Left renal cortex interstitium (tissue), 4 donors: ENCODE measurements at places on chromosomes 6 and 20. TPM values are rescaled to one million over a fixed set of nuclear protein-coding genes. Genes with fewer than 3 reads are reported as not detected.

Gene CDH22
- polyA plus RNA-seq = not detected

DNA sequence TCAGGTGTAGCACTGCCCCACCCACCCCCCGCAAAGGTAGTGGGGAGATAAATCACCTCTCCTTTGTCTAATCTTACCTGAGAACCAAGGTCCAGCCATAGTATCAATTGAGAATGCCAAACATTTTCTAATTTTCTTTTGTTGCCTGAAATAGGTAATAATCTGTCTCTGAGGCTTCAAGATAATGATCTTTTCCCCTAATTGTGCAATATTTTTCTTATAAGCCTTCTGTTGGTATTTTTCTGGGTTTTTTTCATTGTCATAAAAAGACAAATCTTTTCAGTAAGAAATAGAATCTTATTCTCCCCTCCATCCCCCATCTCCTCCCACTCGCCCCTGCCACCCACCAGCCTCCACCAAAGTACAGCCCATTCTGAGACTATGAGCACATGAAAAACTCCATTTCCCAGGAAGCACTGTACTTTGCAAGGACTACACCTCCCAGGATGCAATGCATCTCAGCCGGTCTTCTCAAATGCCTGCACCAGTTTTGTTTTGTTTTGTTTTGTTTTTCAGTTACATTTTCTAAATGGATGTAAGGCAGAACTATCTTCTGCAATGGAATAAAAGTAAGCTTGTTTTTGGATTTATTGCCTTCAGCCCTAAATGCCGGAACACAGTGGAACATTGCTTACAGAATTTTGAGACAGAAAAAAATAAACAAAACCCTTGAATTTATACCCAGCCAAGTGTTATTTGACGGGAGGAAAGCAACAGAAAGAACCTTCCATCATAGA lies 268.0 kb downstream of the TFAP2A start:
- DNase-seq = no peak

DNA sequence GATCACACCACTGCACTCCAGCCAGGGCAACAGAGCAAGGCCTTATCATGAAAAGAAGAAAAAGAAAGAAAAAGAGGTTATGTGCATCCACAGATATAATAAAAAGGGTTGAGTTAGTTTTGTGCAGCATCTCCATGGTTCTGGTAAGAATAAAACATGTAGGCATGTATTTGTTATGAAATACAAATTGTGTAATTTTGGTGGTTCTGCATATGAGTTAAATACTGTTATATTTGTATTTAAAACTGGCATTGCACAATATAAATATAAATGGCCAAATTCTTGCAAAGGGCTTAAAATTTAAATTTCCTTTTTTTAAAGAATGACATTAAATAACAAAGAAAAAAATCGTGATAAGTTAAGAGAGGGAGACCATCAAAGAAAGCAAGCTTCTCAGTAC lies 159.1 kb upstream of the PREP start:
- DNase-seq = no peak

Gene TOMM34
- 43.7 TPM for polyA plus RNA-seq

DNA sequence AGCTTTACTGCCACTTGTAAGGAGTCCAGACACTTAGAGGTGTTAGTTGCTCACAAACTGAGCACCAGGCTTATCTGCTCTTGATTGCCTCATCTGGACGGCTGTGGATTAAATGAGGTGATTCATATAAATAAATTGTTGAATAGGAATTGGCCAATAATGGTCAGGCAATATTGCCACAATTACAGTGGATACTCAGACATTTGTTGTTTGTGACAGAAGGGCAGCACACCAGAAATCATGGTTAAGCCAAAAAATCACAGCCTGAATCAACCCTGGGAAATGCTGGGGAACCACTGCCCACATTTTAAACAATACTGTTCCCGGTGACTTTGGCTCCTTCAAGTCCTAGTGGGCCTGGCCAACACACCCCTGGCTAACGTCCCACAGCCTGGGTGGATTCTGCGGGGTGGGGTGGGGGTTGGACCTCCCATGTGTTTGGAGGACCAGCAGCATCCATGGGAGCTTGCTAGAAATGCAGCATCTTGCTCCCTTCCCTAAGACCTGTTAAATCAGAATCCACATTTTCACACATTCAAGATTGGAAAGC lies 29.5 kb upstream of the SPDEF start:
- DNase-seq = no peak

Gene PDE10A
- polyA plus RNA-seq = 17.7 TPM
